Anterior cingulate cortex (tissue), 58 donors: ENCODE measurements at places on chromosomes 2 and 18.

GRCh38 chr2:22894761-22895160 lies 490.2 kb upstream of the KLHL29 start:
- no peak for DNase-seq

GRCh38 chr18:22640281-22640842 lies 222.6 kb upstream of the CTAGE1 start:
- no peak for DNase-seq

DNA sequence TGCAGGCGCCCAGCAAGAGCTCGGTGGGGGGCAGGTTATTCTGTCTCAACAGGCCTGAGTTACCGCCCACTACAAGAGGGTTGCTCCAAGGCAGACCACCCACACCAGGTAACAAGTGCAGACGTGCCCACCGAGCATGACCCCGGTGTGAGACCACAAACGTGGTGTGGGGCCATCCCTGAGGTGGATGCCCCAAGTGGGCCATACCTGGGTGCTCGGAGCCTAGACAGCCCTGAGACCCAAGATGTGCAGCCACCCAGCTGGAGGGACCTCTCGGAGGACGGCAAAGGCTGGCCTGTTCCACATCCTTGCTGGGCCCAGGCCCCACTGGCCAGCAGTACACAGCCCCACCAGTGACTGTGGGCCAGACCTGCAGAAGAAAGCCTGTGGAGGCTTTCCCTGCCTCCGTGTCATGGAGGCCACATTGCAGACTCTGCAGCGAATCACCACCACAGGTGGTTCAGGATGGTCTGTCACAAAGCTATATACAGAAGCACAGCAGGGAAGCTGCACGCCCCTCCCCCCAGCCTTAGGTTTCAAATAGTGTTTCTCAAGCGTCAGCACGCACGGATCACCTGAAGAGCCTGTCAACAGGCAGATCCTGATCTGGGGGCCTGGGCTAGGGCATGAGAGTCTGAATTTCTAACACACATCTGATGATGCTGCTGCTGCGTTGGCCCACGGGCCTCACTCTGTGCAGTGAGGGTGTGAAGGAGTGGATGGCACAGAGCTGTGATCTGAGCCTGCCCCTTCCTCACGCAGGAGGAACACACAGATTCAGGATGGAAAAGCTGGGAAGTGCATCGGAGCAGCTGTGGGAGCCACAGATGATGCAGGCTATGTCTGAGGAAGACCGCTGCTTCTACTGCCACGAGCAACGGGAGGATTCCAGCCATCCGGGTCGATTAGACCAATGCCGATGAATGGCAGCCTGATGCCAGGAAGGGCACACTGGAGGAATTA lies 96.8 kb downstream of the UXS1 start:
- DNase-seq = no peak

DNA sequence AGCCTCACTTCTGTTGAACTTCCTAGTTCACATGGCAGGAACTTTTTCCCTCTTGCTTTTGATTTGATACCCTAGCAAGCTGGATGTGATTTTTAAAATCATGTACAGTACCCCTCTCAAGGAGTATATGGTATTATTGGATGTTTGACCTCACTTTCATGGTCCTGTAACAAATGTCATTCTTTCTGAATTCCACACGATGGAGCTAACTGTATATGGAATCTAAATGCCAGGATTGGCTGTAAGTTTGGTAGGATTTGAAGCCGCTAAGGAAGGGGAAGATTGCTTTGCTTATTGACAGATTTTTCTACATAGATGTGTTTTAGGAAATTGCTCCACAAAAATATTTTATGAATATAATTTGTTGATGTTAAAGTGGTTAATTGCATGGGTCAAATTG lies 18.3 kb downstream of the MAIP1 start:
- no peak for DNase-seq
